ENCODE measurements at places on chromosomes 7 and 10.

DNA sequence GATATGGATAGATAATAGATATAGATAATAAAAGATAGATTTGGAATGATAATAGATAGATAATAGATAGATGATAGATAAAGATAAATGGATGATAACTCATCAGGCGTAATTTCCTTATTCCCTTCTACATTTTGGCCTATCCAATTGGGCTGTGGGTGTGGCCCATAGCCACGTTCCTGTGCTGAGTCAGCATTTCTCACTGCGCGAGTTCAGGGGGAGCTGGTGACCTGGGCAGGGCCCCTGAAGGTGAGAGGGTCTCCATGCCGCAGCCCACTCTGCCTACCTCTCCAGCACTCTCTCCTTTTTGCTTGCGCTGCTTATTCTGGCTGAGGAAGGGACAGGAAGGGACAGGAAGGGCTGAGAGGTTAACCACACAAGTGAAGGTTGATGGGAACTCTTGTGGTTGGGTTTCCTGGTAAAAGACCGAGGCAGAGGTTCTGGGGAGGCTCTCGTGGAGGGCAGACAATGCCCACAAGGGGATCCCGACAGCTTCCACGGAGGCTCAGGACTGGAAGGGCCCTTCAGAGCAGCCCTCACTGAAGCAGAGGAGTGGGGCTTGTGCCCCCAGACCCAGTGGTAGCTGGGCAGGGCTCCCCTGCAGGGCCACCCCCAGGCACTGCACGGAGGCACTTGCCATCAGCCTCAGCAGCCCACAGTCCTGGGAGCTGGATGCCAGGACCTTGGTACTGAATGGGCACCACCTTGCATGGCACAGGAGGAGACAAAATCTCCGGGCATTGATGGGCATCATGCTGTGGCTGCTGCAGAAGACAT, 247.3 kb upstream of the PITRM1 start:
- DNase-seq, result no peak

DNA sequence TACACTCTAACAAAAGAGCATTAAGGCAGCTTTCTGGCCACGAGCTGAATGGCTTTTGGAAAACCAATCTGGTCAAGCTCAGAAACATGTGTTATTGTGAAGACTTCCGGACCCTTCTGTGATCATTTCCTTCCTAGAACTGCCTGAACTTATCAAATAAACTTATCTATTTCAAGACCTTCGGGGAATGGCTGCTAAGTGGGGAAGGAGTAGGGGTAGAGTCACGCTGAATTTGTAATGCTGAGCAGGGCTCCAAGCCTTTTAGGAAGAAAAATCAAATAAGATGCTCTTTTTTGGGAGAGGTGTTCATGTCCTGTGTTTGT, 56.6 kb downstream of the PAPSS2 start:
- DNase-seq, result no peak

- DNase-seq, result no peak
These were observed 147.5 kb upstream of the CHST15 start for GRCh38 chr10:124240839-124241291.

DNA sequence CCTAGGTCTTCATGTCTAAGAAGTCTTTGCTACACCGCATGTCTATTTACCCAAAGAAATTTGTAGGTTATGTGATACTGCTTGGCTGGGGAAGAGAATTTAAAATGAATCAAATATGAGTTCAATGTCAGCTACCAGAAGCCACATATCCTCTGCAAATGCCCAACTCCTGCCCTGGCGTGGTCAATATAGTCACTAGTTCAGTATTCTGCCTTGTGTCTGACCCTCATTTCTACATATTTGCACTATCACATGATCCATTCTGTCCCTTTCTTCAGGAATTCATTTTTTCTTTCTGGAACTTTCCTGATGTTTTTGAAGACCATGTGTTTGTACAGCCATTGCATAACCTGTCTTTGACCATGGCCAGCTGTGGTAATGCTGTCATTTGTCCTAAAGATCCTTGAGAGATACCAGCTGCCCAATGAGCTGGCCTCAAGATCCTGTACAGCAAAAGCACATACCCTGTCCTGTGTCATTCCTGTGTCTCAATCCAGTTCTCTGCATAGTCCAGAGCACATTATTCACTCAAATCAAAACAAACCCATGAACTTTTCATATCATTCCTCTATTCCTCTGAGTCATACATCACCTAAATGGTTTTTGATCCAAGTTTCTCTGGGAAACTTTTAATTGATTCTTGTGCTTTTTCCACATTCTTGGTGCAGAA, 524.5 kb downstream of the PARD3 start:
- DNase-seq, result no peak

GRCh38 chr7:102097601-102098161, 189.0 kb upstream of the SH2B2 start:
- DNase-seq, result no peak

DNA sequence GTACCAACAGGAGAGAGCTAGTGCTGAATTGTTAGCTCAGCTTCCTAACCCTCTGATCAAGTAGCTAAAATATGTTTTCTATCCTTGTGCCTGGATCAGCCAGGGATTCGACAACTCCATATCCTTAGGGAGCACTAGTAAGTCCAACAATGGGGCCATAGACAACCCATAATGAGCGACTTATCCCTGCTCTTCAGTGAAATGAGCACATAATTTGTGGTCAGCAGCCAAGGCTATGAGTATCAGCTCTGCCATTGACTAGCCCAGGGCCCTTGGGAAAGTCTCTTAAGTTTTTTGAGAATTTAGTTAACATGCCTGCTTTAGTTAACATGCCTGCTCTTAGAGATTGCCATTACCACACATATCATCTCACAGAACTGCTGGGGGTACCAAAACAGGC, 39.3 kb downstream of the COL1A2 start:
- DNase-seq, result no peak

DNA sequence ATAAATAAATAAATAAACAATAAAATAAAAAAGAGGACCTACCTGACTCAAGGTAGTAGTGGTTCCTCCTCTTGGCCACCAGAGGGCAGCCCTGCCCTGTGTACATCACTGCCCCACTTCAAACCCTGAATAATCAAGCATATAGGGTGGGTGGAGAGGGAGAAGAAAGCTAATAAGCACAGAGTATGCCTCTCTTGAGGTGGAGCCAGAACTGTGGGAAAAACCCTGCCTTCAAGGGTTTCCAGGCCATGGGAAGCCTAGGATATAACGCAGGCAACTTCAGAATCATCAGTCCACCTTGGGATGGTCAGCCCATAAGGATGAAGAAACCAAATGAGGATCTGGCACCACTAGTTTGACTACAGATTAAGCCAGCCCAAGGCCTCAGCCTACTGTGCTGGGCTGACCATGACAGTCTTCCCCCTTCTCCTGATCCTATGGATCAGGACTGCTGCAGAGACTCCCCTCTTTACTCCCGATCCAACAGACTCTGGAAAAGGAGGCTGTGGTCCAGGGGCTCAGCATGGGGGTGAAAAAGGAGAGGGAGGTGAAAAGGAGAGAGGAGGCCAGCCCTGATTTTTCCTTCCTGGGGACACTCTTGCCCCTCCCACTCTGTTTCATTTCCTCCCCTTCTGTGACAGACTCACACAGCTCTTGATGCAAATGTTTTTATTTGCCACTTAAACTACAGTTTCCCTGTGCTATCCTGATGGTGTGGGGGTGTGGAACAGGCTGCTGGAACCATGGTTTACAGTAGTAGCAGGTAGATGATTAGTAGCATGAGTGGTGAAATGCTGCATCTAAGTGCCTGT, 10.1 kb downstream of the AVPI1 start:
- DNase-seq, result peak; percentile 63

GRCh38 chr10:21467633-21468032, 57.8 kb downstream of the SKIDA1 start:
- DNase-seq, result no peak

- DNase-seq, result no peak
These were observed 557.0 kb upstream of the IGFBP3 start for GRCh38 chr7:46478046-46478445.

GRCh38 chr10:104049504-104050250, 36.0 kb downstream of the COL17A1 start:
- no peak for DNase-seq
